ENCODE measurements at places on chromosomes 1 and 21.
A peak's percentile ranks its signal among the peaks of the same experiment; 100 is the strongest.

- no peak for DNase-seq
- H3K4me3 ChIP-seq = no peak overlapping the region
- no peak overlapping the region for H3K27ac ChIP-seq
Observed at GRCh38 chr1:82788660-82789059, 987.9 kb downstream of the ADGRL2 start.

- no peak overlapping the region for H3K4me3 ChIP-seq
- no peak for DNase-seq
- peaks cover 21% of the 10 kb centered on the region for H3K4me1 ChIP-seq
- no peaks in the 10 kb centered on the region for H3K27me3 ChIP-seq
- no peaks in the 10 kb centered on the region for H3K36me3 ChIP-seq
Observed at GRCh38 chr1:32339363-32339978, 3.4 kb upstream of the MARCKSL1 start.

DNA sequence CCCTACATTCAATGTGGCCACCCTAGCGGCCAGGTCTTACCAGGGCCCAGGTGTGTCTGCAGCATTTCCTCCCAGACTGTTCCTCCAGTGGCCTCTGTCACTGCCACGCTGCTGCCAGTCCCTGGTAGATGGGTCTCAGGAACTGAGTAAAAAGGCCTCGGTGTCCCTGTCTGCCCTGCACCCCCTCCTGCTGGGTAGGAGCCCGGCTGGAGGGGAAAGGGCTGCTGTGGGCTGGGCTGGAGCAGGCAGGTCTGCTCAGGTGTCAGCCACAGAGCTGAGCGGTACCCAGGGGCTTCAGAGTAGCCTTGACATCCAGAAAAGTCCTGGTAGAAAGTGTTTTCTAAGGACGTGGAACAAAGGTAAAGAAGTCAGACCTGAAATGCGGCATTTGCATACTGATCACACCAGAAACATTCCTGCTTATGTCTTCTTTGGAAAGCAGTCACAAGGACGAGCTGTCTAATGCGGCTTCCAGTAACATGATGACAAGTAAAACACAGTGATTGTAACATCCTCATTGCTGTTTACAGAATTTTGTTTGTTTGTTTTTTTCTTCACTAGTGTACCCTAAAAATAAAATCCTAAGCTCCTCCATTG lies 32.6 kb downstream of the SEC16B start:
- H3K27me3 ChIP-seq = no peaks in the 10 kb centered on the region
- no peaks in the 10 kb centered on the region for H3K4me1 ChIP-seq
- peaks cover 13% of the 10 kb centered on the region for H3K36me3 ChIP-seq
- H3K4me3 ChIP-seq = no peak overlapping the region

- H3K27ac ChIP-seq = no peak overlapping the region
- no peak overlapping the region for H3K4me3 ChIP-seq
- H3K4me1 ChIP-seq = peaks cover 32% of the 10 kb centered on the region
- no peaks in the 10 kb centered on the region for H3K36me3 ChIP-seq
- H3K27me3 ChIP-seq = no peaks in the 10 kb centered on the region
Observed at GRCh38 chr1:201014816-201015200, 8.7 kb downstream of the KIF21B start.

DNA sequence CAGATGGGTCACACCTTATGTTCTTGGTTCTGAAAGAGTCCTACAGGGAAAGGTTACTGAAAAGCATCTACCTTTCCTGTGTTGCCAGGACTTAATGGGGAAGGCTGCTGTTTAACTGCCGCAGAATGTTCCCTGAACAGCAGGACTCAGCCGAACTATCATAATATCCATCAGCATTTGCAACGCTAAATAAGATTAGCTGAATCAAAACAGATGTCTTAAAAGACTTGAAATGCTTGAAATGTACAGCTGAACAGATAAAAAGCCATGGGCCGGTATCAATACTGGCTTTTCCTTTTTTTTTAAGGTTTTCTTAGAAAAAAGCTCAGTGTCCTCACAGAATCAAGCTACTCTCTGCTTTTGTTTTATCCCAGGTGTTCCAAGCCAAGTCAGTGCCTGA lies 19.7 kb upstream of the ATP13A2 start:
- H3K4me3 ChIP-seq = no peak overlapping the region
- H3K27ac ChIP-seq = no peak overlapping the region
- H3K36me3 ChIP-seq = peaks cover 43% of the 10 kb centered on the region
- no peaks in the 10 kb centered on the region for H3K27me3 ChIP-seq
- peaks cover 13% of the 10 kb centered on the region for H3K4me1 ChIP-seq

GRCh38 chr1:77282866-77283539 lies 1.2 kb downstream of the AK5 start:
- no peak overlapping the region for H3K27ac ChIP-seq
- no peak for DNase-seq
- H3K4me3 ChIP-seq = peak overlapping the region; percentile 50
- H3K27me3 ChIP-seq = no peaks in the 10 kb centered on the region

DNA sequence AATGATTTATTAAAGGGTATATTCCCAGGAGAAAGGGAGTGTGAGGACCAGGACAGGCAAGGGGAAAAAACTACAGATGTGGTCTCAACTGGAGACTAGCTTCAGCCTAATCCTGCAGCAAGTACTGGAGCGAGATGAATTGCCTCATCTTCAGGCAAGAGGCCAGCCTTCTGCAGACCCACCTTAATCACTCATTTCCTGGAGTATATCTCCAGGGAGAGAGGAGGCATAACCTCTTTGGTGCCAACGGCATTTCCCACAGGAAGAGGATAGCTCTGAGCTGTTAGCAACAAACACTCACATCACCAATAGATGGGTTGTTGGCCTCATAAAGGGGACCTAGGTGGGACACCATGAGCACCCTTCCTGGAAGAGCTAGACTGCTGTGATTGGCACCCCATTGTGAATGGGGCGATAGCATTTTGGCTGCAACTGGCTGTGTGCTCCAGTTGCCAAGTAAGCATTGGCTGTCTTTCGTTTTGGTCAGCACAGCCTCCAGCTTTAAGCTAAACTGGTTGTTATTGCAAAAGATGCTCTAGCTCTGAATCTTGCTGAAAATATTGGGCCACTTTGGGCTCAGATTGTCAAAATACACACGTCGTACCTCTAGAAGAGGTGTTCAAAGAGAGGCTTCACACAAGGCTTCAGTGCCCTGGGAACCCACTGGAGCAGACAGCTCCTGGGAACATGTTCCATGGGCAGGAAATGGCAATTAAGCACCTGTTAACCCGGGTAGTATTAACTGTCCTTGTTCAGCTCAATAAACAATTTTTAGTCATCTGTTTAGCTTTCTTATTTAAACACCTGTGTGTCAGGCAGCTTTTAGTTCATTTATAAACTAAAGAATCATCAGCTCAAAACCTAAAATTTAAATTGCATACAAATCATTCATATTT lies 314.8 kb upstream of the C1orf87 start:
- H3K36me3 ChIP-seq = no peaks in the 10 kb centered on the region
- H3K4me1 ChIP-seq = no peaks in the 10 kb centered on the region
- no peak overlapping the region for H3K4me3 ChIP-seq
- no peaks in the 10 kb centered on the region for H3K27me3 ChIP-seq

- no peak overlapping the region for H3K4me3 ChIP-seq
- DNase-seq = no peak
- H3K4me1 ChIP-seq = peaks cover 5% of the 10 kb centered on the region
- H3K27ac ChIP-seq = no peak overlapping the region
Observed at GRCh38 chr1:212254853-212255363, 30.3 kb upstream of the PPP2R5A start.

- no peak overlapping the region for H3K27ac ChIP-seq
- H3K4me3 ChIP-seq = no peak overlapping the region
- H3K4me1 ChIP-seq = no peaks in the 10 kb centered on the region
- no peak for DNase-seq
- no peaks in the 10 kb centered on the region for H3K36me3 ChIP-seq
Observed at GRCh38 chr1:113692342-113692741, 66.9 kb downstream of the PHTF1 start.

- H3K27ac ChIP-seq = no peak overlapping the region
- no peak overlapping the region for H3K4me3 ChIP-seq
- DNase-seq = no peak
- H3K36me3 ChIP-seq = no peaks in the 10 kb centered on the region
- no peaks in the 10 kb centered on the region for H3K4me1 ChIP-seq
- no peaks in the 10 kb centered on the region for H3K27me3 ChIP-seq
Observed at GRCh38 chr1:186740324-186740723, 60.1 kb upstream of the PTGS2 start.

GRCh38 chr1:208844158-208844557 lies 600.0 kb upstream of the PLXNA2 start:
- H3K36me3 ChIP-seq = no peaks in the 10 kb centered on the region
- DNase-seq = no peak
- H3K27me3 ChIP-seq = no peaks in the 10 kb centered on the region
- no peak overlapping the region for H3K4me3 ChIP-seq
- no peak overlapping the region for H3K27ac ChIP-seq

DNA sequence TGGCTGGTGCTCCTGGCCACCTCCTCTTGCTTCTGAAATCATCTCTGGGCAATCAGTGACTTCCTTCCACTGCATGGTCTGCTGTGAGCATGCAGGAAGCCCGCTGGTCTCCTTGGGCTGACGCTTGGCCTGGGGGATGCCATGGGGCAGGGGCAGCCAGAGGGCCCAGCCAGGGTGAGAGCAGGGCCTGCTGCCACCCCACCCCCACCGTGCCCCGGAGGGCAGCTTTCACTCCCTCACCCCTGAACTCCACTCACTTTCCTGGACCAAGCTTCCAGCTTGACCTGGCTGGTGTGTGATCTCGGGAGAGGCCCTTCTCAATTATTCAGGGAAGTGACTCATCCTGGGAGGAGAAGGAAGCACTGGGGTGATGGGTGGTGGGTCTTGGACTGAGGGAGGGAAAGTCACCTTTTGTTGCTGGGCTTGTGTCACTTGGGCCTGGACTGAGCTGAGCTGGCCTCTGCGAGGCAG lies 270.2 kb upstream of the CSF3R start:
- H3K27me3 ChIP-seq = no peaks in the 10 kb centered on the region
- no peaks in the 10 kb centered on the region for H3K4me1 ChIP-seq
- no peak overlapping the region for H3K4me3 ChIP-seq
- DNase-seq = no peak
- no peaks in the 10 kb centered on the region for H3K36me3 ChIP-seq

- no peak overlapping the region for H3K27ac ChIP-seq
- H3K4me1 ChIP-seq = peaks cover 16% of the 10 kb centered on the region
- no peaks in the 10 kb centered on the region for H3K36me3 ChIP-seq
Observed at GRCh38 chr1:41855713-41856112, 63.0 kb downstream of the HIVEP3 start.

DNA sequence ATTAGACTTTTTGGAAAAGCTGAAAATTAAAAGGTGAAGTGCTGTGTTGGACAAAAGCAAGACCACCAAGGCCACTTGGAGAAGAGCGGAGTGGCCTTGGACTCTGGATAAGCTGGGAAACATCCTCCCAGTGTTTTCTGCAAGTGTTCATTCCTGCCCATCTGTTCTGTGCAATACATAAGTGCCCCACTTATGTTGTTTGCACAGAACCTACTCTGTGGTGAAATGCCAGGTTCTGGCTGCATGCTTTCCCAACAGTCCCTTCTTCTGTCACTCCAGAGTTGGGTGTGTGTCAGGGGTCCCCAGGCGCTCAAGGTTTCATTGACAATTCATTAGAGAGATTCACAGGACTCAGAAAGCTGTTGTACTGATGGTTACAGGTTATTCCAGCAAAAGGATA lies 30.3 kb downstream of the NHLH2 start:
- no peaks in the 10 kb centered on the region for H3K27me3 ChIP-seq
- H3K27ac ChIP-seq = no peak overlapping the region
- H3K4me3 ChIP-seq = no peak overlapping the region
- H3K4me1 ChIP-seq = peaks cover 24% of the 10 kb centered on the region
- no peak for DNase-seq
- no peaks in the 10 kb centered on the region for H3K36me3 ChIP-seq

- H3K4me1 ChIP-seq = no peaks in the 10 kb centered on the region
- no peak overlapping the region for H3K27ac ChIP-seq
- H3K4me3 ChIP-seq = no peak overlapping the region
Observed at GRCh38 chr1:7930645-7931445, 9.8 kb downstream of the TNFRSF9 start.

DNA sequence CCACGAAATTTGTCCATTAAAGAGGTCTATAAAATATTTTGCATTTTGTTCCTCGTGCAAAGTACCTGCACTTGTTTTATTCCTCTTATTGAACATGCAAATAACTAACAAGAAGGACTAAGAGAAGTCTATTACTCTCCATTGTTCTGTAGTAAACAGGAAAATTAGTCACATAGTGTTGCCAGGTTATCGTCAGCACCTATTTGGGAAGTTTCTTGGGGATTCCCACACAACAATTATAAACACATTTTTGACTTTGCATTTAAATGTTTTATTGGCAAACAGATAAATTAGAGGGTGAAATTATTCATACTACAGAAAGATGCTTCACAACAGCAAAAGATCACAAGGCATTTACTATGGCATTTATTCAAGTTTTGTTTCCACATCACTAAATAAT lies 174.5 kb downstream of the ZC3H11B start:
- no peaks in the 10 kb centered on the region for H3K36me3 ChIP-seq
- no peak for DNase-seq
- H3K27me3 ChIP-seq = no peaks in the 10 kb centered on the region
- no peak overlapping the region for H3K4me3 ChIP-seq
- no peak overlapping the region for H3K27ac ChIP-seq

DNA sequence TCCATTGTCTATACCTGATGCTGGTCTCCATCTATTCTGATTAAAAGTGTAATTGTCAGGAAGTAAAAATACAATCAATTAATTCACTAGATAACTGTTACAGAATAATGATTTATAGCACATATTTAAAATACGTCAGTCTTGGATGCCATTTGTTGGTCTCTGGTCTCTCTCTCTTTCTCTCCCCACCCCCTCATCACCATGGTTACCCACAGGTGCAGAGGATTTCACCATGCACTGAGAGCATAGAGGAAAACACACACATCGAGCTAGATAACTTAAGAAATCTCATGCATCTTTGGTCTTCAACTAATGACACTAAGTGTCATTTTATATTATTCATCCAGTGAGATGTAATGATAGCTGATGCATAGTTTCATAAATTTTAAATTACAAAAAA lies 33.4 kb downstream of the LRRC53 start:
- H3K4me1 ChIP-seq = no peaks in the 10 kb centered on the region
- no peak overlapping the region for H3K27ac ChIP-seq
- no peaks in the 10 kb centered on the region for H3K27me3 ChIP-seq
- H3K4me3 ChIP-seq = no peak overlapping the region
- no peak for DNase-seq
- no peaks in the 10 kb centered on the region for H3K36me3 ChIP-seq
